ENCODE measurements at places on chromosomes 5 and 9.

DNA sequence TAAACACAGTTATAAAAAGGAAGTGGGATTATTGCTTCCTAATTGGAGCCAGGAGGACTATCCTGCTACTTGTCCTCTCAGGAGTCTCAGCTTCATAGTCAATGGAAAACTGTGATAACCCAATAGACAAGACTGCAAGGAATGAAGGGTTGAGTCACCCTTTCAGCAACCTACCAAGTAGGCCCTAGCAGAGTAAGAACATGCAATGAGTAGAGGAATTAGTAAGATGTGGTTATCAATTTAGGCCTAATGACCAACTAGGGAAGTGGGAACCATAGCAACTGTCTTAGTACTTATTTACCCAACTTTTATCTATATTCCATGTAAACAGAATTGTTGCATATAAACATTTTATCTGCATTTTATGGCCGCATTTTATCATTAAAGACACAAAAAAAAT lies 310.1 kb downstream of the RFX3 start:
- no peak for DNase-seq

DNA sequence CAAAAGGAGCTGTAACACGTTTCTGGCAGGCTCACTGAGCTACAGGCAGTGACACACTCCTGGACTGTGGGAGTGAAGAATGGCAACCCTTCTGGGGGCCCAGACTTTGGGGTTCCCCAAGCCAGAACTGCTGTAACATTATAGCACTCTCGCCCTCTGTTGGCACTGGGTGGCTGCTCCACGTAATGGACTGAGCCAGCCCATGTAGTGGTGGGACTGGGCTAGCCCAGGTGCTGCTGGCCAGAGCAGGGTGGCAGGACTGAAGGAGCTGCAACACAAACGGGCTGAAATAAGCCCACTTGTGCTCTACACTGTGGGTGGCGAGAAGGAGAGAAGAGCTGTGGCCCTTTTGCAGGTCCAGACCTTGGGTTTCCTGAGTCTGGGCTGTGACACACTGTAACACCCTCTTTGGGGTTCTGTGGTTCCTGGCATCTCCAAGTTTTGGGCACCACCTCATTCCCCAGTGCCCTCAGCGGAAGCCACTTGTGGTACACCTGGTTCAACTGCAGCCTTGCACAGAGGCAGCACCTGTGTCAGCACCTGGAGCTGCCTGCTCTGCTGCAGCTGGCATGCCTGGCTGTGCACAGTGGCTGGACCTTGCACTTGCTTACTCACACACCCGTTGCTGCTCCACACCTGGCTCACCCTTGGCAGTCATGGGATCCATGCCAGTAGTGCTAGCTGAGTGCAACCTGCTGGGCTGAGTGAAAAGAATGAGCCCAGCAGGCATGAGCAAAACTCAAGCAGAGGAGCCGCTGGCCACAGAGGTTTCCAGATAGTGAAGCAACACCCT lies 95.0 kb upstream of the PRR16 start:
- peak; percentile 29 for DNase-seq

DNA sequence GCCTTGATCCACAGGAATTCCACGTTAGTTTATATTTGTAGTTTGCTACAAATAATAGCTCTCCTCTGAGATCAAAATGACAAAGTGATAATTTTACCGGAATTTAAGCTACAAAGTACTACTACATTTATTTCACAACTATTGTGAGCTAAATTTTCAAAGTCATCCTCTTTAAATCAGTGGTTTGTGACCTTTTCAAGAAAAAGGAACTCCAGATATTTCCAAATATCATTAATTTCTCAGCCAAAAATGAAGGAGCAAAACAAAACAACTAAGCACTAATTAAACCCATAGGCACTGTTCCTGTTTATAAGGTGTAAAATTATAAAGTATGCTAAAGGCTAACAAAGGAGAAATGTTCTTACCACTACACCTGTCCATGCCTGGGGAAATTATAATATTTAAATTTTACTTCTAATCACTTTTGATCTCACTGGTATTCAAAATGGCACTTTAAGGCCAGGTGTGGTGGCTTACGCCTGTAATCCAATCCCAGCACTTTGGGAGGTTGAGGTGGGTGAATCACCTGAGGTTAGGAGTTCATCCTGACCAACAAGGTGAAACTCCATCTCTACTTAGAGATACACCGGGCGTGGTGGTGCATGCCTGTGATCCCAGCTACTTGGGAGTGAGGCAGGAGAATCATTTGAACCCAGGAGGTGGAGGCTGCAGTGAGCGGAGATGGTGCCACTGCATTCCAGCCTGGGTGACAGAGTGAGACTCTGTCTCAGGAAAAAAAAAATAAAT lies 77.5 kb downstream of the CEMIP2 start:
- no peak for DNase-seq

DNA sequence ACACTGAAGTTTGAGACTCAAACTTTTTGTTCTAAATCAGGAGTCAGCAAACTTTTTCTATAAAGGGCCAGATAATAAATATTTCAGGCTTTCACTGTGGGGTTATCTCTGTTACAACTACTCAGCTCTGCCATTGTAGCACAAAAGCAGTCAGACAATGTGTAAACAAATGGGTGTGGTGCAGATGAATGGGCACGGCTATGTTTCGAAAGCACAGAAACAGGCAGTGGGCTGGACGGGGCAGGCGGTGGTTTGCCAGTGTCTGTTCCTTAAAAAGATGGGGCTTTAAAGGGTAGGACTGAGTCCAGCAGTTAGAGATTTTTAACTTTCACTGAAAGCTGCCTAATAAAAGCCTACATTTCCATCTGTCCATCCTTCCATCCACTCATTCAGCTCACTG lies 48.9 kb downstream of the PFDN1 start:
- DNase-seq = peak; percentile 47

DNA sequence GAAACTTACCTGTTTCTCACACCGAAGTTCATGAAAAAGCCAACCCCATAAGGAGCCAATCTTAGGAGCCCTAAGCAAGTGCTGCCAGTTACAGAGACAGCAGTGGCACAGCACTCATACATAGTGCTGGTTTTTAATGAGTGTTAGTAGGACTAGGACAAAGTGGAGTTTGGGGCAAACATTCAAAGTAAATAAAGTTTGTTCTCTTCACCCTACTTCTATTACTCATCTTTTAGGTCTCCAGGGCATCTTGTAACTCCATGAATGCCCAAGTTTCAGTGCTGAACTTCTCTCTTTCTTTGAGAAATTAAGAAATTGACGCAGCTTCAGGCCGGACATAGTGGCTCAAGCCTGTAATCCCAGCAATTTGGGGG lies 584.7 kb downstream of the EBF1 start:
- no peak for DNase-seq

GRCh38 chr5:62100201-62100600 lies 205.8 kb upstream of the KIF2A start:
- no peak for DNase-seq

DNA sequence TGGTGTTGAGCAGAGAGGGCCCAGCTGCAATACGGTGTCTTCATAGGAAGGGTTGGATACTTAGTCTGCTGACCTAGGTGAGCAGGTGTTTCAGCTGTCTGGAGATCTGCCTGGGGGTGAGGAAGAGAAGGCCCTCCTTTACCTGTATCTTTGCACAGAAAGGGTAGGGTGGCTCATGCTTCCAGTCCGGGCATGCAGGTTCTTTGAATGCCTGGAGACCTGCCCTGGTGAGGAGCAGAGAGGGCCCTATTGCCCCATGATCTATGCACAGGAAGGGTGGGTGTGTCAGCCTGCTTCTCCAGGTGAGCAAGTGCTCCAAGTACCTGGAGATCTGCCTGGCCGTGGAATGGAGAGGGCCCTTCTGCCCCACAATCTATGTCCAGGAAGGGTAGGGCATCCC lies 63.0 kb downstream of the FER start:
- no peak for DNase-seq

DNA sequence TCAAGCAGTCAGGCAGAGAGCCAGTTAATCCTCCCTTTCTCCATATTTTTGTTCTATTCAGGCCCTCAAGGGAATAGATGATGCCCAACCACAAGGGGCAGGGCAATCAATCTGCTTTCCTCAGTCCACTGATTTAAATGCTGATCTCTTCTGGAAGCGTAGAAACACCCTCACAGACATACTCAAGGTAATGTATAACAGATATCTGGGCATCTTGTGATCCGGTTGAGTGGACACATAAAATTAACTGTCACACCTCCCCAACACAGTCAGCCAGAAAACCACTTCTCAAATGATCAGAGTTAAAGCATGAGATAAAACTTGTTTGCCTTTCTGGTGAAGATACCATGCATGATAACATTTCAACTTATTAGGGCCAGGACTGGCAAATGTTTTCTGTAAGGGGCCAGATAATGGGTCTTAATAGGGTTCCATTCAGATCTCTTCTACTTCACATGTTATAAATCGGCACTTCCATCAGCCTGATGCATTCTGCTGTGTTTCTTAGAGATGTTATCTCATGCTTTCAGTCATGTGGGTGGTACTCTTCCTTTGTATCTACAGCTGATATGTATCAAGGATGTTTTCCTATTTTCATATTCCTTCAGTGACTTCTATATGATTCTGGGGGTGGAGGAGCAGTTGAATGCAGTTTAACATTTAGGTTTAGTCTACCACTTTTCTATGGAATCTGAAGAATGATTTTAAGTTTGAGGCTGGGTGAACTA lies 58.9 kb upstream of the CNTLN start:
- no peak for DNase-seq

GRCh38 chr9:118395415-118395814 lies 691.2 kb downstream of the TLR4 start:
- peak; percentile 4 for DNase-seq

- no peak for DNase-seq
Measured at GRCh38 chr5:137461391-137462264, 37.5 kb downstream of the SPOCK1 start.
